ENCODE measurements at places on chromosomes 2 and 18. TPM values are rescaled to one million over a fixed set of nuclear protein-coding genes. Genes with fewer than 3 reads are reported as not detected.

The PRSS56 gene
- not detected for total RNA-seq

The ASB3 gene
- 15.6 TPM for total RNA-seq

The CCDC148 gene
- 0.21 TPM for total RNA-seq

The MATN3 gene
- 0.85 TPM for total RNA-seq

The TMEM37 gene
- 0.72 TPM for total RNA-seq

The UGT1A5 gene
- total RNA-seq = 0.24 TPM

The GKN2 gene
- not detected for total RNA-seq

The SPDYA gene
- 0.85 TPM for total RNA-seq

The NHEJ1 gene
- 20.9 TPM for total RNA-seq

The ACADL gene
- 0.48 TPM for total RNA-seq

The COL4A4 gene
- total RNA-seq = 1.9 TPM

The ZDBF2 gene
- total RNA-seq = 8.0 TPM

The MGAT4A gene
- total RNA-seq = 2.4 TPM

The DTNA gene
- 2.1 TPM for total RNA-seq

The RIT2 gene
- total RNA-seq = not detected

The FOXI3 gene
- not detected for total RNA-seq

The LINC00305 gene
- total RNA-seq = not detected

Measured in tracheal epithelial cell (primary cell).